ENCODE measurements at places on chromosomes 3 and 15.

GRCh38 chr3:159634483-159634882, 354.2 kb upstream of the IL12A start:
- no peak for DNase-seq

GRCh38 chr3:37149257-37149656, 25.1 kb downstream of the LRRFIP2 start:
- no peak for DNase-seq

DNA sequence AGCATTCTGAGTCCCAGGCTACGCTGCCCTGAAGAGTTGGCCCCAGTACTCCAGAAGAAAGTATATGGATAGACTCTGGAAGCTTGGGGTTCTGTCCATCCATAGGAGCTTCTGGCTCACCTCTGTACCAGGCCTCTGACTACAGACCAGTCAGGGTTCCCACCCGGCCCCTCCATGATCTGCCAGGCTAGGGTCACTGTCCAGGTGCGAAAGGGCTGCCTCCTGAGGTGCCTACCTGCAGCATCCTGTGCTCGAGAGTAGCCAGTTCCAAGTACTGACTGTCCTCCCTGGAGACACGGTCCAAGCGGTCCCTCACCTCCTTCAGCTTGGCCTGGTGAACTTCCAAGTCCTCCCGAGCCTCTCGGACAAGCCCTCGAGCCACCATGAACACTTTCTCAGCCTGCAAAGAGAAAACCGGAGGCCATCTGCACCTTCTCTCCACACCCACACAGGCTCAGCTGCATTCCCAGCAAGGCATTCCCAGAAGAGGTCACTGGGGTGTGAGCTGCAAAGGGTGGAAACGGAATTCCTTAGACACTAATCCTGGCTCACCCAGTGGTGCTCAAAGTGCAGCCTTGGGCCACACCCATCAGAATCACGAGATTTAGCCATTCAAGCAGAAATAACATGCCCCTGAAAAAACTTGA, 3.7 kb upstream of the PLXNB1 start:
- DNase-seq: peak; percentile 25

DNA sequence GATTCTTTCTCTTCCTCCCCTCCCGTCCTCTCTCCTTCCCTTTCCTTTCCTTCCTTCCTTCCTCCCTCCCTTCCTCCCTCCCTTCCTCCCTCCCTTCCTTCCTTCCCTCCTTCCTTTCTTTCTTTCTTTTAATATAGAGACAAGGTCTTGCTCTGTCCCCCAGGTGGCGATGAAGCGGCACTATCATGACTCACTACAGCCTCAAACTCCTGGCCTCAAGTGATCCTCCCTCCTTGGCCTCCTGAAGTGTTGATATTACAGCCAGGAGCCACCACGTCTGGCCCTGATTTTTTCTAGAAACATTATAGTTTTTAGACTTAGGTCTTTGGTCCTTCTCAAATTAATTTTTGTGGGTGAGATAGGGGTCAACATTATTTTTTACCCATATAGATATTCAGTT, 15.5 kb downstream of the GRM2 start:
- no peak for DNase-seq

DNA sequence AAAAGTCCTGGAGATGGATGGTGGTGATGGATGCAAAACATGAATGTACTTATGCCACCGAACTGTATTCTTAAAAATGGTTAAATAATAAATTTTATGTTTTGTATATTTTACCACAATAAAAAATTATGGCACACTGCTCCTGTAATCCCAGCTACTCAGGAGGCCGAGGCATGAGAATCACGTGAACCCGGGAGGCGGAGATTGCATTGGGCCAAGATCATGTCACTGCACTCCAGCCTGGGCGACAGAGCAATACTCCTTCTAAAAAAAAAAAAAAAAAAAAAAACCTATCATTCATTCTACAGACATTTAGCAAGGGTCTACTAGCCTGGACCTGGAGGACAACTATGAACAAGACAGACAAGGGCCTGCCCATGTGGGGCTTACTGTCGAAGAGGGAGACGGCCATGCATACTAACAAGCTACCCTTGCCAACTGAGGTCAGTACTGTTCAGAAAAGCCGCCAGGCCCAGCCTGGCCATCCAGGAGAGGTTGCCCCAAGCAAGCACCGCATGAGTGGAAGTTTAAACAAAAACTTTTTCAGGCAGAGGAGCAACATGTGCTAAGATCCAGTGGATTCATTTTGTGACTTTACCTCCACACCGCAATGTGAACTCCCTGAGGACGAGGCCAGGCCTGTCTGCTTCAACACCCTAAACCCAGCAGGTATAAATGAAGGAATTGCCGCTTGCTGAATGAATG, 2.8 kb upstream of the NEK4 start:
- no peak for DNase-seq

DNA sequence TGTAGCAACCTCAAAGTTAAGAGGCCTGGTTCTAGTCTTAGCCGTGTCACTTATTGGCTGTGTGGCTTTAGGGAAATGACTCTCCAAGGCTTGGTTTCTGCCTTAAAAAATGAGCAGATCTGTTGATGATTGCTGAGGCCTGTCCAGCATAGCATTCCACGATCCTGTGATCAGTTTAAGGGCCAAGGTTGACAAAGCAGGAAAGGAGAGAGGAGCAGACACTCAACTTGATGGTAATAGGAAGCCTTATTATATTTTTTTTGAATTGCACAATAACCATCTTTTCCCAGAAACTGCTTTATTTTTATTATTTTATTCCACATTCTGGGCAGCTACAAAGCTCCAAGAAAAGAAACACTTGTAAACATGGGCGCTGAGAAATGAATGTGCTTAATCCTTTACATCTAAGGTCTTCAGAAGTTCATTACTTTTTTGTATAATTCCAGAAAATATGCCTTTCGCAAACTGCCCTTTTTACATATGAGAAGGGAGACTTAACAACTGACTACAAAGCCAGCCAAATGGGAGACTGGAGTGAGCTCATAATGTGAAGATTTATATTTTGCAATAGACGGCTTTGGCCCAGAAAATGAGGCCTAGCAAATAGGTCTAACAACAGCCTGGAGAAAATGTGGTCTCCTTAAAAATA, 241.0 kb downstream of the ATP8B4 start:
- DNase-seq: no peak

All from iPS-NIHi11 (cell line).